ENCODE measurements at places on chromosomes 3 and 15.

DNA sequence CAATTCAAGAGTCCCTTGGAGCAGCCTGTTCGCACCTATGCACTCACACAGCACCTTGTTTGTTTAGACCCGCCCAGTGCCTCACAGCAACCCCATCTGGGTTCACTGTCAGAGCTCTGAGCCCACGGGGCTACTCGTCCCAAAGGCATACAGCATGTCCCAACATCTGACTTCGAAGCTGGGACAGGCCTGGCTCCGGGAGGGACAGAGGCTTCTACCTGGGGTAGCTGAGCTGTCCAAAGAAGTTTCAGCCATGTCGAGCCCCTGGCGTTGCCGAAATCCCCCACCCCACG is 28.6 kb upstream of the CYP11A1 start:
- DNase-seq: no peak

DNA sequence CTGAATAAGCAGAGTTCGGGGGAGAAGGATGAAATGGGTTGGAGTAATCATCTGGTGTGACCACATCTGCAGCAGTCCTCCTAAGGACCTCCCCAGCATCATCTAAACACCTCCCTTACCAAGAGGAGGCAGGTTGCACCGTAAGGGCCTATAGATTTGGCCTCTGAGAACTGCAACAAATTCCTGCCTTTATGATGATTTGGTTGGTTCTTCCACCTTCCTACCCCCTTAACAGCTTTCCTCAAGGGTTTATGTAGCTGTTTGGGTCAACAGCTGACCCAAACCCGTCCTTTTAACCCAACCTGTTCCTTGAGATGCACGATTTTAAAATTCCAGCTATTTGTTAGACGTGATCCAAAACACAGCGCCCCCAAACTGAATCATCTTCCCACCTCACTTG is 58.2 kb downstream of the AAGAB start:
- no peak for DNase-seq

- DNase-seq: no peak
Observed at GRCh38 chr15:38944536-38944935, 379.9 kb upstream of the RASGRP1 start.

- no peak for DNase-seq
Observed at GRCh38 chr3:146929696-146930095, 324.6 kb upstream of the PLSCR5 start.

DNA sequence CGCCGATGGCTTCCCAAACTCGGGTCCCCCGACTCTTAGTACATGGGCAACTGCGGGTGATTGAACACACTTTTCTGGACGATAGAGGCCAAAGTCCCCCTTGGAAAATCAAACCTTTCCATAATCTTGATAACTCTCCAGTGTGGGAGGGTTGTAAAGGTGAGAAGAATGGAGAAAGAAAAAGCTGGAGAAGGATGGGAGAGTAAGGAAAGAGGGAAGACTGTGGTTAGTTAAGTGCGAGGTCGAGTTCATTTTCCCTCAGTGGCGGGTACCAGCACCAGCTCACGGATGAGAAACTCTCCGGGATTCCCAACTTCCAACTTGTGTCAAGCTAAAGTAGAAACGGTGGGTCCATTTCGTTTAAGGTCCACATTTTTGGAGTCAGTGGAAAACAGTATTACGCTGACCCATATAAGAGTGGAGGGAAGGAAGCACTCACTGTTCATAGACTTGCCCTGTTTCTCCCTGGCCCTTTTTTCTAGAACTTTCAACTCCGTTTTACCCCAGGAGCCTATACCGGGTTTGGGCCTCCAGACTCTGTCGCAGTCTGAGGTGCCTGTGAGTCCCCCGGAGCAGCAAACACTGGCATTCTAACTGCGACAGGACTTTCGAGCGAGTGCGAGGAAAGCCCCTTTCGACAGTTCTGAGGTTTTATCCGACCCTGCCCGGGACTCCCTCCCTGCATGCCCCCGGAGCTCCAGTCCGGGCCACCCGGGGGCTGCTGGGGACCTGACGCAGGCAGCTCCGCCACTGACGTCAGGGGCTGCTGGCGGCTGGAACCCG is 14.8 kb downstream of the ZIC1 start:
- no peak for DNase-seq

GRCh38 chr3:190676481-190676880 is 162.6 kb downstream of the IL1RAP start:
- DNase-seq: no peak

- no peak for DNase-seq
Observed at GRCh38 chr15:74304431-74304830, 63.0 kb downstream of the CYP11A1 start.

DNA sequence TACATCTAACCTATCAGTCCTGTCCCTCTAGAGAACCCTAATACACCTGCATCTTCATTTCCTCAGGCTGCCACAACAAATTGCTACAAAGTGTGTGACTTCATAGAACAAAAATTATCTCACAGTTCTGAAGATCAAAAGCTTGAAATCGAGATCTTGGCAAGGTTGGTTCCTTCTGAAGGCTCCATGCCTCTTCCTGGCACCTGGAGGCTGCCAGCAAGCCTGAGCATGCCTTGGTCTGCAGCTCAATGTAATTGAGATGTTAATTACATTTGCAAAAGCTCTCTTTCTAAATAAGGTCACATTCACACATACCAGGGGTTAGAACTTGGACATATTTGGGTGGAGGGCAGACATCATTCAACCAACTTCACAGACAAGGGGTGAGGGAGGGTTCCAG is 86.4 kb upstream of the ABHD17C start:
- DNase-seq: no peak

DNA sequence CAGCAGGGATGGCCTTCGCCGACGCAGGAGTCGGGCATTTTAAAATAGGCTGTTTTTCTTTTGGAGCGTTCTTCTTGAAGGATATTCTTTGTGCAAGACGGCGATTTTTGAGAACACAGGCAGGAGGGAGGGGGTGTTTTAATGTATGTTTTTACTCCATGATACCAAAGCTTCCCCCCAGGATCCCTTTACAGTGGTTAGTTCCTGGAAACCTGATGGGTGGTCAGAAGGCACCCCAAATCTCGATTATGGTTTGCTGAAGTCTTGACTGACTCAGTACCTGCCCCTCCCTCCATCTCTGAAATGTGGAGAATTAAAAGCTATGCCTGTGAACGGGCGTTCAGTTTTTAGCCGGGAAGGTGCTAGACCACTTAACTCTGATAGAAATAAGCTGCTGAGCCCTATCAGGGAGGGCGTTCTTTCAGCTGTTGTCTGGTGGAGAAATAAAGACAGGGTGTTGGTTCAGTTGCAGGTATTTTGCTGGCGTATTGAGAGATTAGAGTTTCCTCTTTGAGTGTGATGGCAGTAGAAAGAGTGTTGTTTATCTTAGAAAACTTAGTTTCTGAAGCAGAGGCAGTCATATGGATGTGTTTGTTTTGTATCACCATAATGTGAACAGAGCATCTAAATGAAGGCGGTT is 3.4 kb downstream of the IGF1R start:
- peak; percentile 64 for DNase-seq

- no peak for DNase-seq
Observed at GRCh38 chr15:61032600-61033286, 196.4 kb downstream of the RORA start.

GRCh38 chr3:159761848-159762635 is 226.6 kb upstream of the IL12A start:
- DNase-seq: no peak

GRCh38 chr3:96172917-96173316 is 641.5 kb upstream of the EPHA6 start:
- no peak for DNase-seq

GRCh38 chr15:74870436-74871215 is 2.5 kb downstream of the SCAMP2 start:
- no peak for DNase-seq

DNA sequence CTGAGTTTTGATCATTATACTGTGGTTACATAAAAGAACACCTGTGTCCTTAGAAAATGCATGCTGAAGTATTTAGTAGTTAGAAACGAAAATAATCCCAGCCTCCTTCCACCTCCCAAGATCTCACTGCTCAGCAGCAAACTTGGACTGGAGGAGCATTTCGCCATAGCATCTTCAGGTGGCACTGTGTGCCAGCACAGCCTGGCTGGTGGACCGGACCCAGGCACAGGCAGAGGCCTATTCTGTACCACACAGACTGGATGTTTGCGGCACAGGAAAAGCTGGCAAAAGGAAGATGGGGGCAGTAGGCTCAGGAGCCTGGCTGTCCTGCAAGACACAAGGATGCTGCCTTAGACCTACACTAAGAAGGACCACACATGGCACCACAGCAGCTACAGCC is 10.2 kb downstream of the STIMATE start:
- no peak for DNase-seq

DNA sequence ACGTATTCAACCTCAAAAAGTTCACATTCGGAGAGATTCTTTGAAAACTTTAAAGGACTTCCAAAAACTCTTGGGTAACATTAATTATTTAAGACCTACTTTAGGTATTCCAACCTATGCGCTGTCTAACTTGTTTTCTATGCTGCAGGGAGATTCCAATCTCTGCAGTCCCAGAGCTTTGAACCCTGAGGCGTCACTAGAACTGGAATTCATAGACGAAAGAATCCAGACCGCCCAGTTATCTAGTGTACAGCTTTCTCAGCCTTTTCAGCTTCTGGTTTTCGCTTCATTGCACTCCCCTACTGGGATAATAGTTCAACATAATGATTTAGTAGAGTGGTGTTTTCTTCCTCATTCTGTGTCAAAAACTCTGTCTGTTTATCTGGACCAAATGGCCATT is 711.3 kb downstream of the ROBO1 start:
- no peak for DNase-seq

GRCh38 chr3:120421926-120422325 is 28.9 kb downstream of the FSTL1 start:
- DNase-seq: no peak

DNA sequence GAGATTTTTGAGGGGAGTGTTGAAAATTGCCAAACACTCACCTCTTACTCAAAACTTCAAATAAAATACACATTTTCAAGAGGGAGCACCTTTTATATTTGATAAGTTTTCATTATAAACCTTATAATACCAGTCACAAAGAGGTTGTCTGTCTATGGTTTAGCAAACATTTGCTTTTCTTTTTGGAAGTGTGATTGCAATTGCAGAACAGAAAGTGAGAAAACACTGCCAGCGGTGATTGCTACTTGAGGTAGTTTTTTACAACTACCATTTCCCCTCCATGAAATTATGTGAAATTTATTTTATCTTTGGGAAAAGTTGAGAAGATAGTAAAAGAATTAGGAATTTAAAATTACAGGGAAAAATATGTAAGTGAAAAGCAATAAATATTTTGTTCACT is 20.1 kb downstream of the DIPK2A start:
- no peak for DNase-seq

GRCh38 chr15:92681141-92681631 is 25.6 kb upstream of the FAM174B start:
- DNase-seq: no peak

GRCh38 chr3:114584734-114585371 is 291.0 kb downstream of the TIGIT start:
- DNase-seq: no peak

- DNase-seq: peak; percentile 71
Observed at GRCh38 chr15:57138349-57138788, 219.9 kb downstream of the TCF12 start.

DNA sequence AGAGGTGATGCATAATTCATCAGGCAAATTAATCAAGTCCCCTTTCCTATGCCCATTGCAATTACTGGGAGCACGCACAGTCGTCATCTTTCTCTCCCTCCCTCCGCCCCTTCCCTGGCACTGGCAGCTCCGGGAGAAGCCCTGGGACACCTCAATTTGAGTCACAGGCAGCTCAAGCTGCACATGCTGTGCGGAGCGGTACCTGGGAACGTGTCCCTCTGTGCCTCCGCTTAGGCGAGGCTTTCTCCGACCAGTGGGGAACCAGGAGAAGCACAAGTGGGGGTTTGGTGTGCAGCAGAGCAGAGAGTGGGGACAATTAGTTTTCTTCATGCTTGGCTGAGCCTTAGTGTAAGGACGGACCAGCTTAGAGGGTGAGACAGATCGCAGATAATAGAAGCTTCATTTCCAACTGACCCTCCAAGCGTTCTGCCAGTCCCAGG is 88.3 kb downstream of the SOX14 start:
- no peak for DNase-seq

- no peak for DNase-seq
Observed at GRCh38 chr3:124652009-124652408, 78.2 kb upstream of the UMPS start.

GRCh38 chr3:123561188-123561587 is 23.7 kb downstream of the HACD2 start:
- no peak for DNase-seq

DNA sequence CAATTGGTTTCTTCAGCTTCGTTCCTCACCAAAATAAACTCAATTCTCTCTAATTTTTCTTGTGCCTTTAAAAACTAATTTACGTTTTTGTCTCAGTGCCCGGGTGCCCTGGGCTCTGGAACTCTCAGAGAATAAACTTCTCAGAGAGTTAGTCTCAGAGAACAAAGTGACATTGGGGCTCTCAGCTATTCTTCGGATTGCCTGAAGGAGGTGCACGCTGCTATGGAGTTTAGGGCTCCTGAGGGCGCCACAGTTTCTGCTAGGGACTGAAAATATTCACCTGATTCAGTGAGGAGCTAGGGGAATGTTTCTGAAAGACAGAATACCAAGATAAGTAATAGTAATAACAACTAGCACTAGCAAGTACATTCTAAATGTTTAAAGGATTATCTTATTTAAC is 22.7 kb downstream of the ZIC4 start:
- DNase-seq: peak; percentile 17

DNA sequence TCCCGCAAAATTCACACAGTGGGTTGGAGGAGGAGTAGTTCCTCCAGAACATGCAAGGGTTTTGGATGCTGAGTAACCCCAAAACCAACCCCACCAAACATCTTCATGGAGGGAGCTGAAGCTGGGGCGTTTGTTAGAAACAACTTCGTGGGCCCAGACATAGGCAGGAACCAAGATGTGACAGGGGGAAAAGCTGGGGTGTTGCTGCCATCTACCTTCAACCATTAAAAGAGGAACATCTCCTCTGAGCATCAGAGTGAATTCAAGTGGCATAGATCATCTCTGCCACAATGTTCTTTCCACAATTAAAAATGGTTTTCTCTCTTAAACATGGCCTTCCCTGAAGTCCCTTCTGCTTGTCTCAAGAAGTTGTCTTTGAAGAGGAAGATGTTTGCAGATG is 20.5 kb downstream of the SIDT1 start:
- DNase-seq: peak; percentile 50

GRCh38 chr3:159473206-159473605 is 515.4 kb upstream of the IL12A start:
- no peak for DNase-seq

DNA sequence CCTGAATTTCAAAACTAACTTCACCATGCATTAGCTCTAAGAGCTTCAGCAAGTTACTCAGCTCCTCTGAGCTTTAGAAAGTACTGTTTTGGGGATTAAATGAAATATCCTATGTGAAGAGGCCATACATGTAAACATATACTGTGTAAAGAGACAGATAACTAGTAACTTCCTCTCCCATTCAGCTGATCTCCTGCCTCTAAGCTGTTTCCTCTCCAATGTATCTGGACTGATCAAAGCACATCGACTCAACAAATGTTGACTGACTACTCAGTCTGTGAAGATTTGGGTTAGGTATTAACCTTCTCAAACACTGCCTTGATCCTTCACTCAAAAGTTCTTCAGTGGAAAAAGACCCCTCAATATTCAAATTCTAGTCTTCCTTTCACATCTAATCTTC is 82.0 kb downstream of the BOC start:
- no peak for DNase-seq
